NCI-H1105 (cell line): ENCODE measurements at places on chromosomes 5 and 9.

DNA sequence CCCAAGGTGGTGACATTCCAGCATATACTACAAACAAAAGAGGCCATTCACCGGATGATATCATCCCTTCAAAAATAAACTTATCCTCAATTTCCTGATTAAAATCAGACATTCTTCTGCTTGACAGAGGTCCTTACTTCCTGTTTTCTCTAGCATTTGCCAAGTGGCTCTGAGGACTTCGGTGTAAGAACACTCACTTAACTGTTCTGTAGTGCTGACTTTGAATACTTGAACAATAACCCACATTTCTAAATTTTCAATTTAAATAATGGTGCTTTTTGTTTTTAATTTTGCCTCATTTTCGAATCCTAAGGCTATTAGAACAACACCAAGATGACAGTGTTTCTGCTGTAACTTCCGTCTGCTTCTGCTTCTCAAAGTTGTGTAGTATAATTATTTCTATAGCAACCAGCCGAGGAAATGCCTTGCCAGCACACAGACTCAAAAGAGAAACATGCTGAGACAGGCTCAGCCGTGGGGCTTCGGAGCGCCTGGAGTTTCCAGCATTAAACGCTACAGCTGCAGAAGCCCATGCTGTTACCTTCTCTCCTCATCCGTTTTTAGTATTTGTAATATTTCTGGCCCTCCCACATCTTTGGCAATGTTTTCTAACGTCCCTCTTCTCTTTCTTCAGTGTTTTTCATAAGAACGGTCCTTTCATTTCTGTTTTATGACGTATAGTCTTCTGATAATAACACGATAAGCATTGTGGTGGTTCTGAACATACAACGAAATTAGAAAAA, 19.5 kb upstream of the ANXA1 start:
- DNase-seq, result peak; percentile 77

DNA sequence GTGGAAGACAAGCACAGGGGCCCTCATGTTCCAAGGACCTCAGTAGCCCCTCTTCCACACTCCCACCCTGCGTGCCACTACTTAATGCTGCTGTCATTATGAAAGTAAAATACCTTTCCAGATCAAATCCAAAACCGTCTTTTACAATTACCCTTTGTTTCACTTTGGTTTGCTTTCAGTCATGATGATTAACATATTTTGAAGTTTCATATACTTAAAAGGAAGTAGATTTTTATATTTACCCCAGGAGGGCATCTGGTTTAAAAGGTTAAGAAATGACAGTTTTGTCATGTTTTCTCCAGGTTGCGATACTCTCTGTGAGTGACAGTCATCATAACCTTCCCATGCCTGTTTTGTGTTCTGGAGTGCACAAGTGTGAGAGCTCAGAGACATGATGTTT, 13.5 kb upstream of the MAP1B start:
- no peak for DNase-seq

DNA sequence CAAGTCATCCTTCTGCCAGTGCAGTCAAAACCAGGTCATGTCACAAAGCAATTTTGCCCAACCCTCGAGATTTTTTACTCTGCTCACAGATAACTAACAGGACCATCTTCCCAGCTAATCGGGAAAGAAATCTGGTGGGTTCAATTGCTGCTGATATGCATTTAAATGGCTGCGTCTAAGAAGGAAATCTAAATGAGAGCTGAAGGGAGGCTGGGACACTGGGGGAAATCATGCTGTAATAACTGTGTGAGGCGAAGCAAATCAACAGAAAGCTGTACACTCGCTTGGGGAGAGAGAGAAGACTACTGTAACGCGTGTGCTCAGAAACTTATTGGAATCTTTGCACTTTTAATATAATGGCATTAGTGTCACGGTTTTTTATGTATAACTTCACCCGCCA, 535.0 kb downstream of the CDK5RAP2 start:
- DNase-seq, result no peak

DNA sequence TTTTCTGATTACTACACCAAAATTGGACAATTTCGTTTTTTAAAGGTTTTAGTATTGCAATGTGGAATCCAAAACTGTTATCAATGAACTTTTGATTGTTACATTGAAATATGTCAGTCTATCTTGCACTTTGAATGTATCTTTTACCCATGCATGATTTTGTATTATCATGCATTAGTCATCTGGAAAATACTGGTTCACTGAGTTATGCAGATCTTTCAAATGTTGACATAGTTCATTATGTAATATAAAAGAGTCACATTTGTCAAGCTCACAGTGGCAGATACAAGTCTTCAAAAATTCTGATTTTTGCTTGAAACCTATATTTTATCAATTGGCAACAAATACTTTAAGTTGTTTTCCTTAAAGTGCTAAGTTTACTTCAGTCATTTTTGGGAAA, 85.2 kb downstream of the NR3C1 start:
- DNase-seq, result no peak

DNA sequence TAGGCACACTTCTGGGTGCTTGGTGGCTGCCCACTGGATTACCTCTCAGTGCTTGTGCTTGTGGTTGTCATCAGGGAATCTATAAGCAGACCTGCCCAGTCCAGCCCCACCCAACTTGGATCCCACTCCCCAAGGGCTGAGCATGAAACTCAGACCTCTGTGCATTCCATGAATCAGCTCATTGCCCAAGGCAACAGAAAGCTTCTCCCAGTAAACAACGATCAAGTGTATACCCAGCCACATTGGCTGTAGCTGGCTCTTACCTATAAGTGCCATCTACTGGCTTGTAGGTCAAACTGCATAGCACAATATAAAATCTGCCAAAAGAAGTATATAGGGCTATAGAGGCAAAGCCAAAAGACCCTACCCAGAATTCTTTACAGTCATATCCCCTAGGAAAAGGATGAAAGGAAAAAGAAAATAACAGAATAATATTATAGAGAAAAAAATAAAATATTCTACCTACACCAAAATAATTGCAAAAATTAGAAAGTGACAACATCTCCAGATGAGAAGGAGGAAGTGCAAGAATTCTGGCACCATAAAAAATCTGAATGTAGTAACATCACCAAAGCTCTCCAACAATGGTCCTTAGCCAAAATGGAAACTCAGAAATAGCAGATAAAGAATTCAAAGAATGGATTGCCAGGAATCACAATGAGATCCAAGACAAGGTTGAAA, 321.0 kb upstream of the TRPC7 start:
- no peak for DNase-seq

DNA sequence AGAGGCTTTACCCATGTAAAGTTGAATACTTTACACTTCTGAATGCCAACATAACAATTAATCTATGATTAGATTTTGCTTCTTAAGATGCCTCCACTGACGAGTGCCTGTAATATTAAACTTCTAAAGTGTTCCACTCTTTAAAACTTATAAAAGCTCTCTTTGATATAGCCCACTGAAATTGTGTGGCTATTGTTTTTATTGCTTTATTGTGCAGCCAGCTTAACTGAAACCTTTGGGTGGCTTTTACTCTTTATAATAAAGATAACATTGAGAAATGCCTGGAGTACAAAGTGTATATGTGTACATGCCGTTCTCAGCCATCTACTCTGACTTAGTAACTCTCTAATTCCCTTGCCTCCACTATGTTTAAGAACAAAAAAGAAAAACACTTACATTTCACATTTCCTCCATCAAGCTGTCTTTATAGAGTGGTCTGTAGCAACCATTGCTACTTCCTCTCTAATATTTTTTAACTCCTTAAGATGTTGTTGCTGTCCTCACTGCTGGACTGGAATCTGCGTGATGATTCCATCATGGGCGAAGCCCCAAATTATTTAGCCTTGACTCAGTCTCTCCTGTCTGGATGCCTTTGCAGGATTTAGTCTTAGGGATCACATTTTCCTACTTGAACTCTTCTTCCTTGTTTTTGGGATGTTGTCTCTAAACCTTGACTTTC, 9.1 kb downstream of the PIK3R1 start:
- no peak for DNase-seq

- no peak for DNase-seq
Observed at GRCh38 chr5:96440185-96440538, 7.1 kb upstream of the PCSK1 start.
